ENCODE measurements at places on chromosomes 6 and 20. TPM values are rescaled to one million over a fixed set of nuclear protein-coding genes. Genes with fewer than 3 reads are reported as not detected.

GRCh38 chr20:17841751-17842215, 126.8 kb downstream of the SNX5 start:
- DNase-seq, result no peak

GRCh38 chr6:124535746-124536145, 426.5 kb upstream of the RNF217 start:
- DNase-seq, result no peak

DNA sequence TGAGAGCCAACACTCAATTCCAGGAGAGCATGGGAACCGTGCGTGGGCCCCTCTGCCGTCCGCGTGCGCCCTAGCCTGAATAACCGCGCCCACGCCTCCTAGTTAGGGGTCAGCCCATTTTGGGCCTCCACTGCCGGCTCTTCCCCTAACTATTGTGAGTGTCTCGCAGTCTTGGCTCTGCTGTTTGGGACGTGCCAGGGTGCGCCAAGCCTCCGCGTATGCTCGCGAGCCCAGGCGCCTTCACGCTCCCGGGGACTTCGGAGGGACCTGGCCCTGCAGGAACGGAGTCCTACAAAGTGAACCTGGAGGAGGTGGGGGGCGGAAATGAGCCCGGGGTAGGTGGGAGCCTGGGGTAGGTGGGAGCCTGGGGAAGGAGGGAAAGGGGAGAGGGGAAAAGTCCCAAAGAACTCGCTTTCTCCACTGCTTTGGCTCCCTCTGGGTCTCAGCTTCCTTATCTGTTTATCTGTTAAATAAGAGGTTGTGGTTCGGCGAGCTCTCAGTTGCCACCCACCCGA, 873 bp upstream of the GCM2 start:
- DNase-seq, result no peak

GRCh38 chr6:152952866-152953509, 29.9 kb downstream of the FBXO5 start:
- no peak for DNase-seq

GRCh38 chr6:156912431-156912830, 135.3 kb downstream of the ARID1B start:
- DNase-seq, result no peak

DNA sequence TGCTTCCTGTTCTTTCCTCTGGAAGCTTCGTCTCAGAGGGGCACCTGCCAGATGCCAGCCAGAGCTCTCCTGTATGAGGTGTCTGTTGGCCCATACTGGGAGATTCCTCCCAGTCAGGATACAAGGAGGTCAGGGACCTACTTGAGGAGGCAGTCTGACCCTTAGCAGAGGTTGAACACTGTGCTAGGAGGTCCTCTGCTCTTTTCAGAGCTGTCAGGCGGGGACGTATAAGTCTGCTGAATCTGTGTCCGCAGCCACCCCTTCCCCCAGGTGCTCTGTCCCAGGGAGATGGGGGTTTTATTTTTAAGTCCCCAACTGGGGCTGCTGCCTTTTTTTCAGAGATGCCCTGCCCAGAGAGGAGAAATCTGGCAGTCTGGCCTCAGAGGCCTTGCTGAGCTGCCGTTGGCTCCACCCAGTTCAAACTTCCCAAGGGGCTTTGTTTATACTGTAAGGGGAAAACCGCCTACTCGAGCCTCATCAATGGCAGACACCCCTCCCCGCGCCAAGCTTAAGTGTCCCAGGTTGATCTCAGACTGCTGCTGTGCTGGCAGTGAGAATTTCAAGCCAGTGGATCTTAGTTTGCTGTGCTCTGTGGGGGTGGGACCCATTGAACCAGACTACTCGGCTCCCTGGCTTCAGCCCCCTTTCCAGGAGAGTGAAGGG, 326.7 kb downstream of the BCKDHB start:
- DNase-seq, result no peak

The TGM3 gene
- not detected for total RNA-seq

DNA sequence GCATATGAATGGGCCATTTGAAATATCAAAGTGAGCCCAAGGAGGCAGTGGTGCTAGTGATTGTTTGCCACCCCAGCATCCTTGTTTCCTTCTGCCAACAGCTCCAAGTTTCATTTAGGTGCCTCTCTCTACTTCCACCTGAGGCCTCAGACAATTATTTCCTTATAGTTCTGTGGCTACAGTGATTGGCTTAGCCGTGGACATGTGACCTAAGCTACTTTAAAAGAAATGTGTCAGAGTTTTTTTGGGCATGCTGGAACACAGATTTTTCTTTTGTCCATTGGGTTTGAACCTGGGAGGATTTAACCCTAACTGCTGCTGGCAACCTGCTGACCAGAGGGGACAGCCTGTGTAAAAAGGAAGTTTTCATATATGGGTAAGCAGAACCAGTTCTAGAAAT, 319.4 kb downstream of the CD109 start:
- DNase-seq, result no peak

Measured in breast epithelium (tissue), 4 donors.